ENCODE measurements at places on chromosomes 6 and 20.

GRCh38 chr6:16572317-16572716 is 188.9 kb downstream of the ATXN1 start:
- no peak for DNase-seq

DNA sequence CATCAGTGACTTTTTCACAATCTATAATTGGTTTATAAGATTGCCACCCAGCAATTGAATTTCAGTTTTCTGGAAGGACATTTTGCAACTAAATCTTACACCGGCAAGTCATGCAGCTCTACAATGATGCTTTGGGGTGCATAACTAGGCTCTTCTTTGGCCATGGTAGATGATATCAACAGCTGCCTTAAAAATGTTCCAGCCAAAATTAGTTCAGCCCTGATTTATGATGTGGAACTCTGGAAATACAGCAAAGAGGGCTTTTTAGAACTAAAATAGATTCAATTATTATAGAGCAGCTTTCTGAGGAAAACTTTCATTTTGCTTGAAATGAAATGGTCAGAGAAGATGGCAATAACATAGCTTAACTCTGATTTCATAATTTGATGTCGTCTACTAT is 18.4 kb upstream of the MCM9 start:
- no peak for DNase-seq

DNA sequence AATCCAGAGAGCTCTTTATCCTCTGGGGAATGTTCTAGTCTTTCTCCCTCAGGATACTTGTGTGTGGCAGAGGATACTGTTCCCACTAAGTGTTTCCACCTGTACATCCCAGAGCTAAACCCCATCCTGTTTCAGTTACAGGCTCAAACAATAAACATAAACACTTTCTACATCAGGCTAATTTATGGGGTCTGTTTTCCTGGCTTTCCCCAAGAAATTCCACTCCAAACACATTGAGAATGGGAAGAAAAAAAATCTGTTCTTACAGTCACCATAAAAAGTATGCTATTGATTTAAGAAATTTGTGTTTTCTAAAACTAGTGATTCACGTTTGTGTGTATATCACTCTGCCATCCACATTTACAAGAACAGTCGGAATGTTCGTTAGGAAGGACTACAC is 293.9 kb upstream of the FOXQ1 start:
- DNase-seq: no peak

DNA sequence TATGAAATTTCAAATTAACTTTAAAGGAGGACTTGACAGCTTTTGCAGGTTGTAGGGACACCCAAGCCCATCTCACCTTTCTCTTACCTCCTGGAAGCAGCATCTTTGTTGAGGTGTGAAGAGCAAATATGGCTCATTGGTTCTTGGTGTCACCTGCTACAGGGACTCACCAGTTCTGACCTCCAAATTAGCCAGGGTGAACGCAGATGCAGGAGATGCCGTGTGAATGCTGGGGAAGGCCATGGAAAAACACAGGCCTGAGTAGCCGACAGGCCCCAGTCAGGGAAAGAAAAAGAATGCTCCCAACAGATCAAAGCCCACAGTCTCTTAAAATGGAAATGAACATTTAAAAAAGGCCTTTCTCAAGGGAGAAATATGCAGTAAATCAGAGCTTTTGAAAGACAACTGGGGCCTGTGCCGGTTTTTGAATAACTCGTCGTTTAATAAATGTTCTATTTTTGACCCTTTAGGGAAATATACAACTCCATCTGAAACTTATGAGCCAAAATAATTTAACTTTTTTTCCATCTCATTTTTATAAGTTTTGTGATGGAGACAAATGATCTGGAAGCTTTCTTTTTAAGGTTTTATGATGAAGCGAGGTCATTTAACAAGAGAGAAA is 167.5 kb downstream of the CD83 start:
- no peak for DNase-seq

- no peak for DNase-seq
These were observed 129.7 kb downstream of the FIG4 start for GRCh38 chr6:109820706-109821350.

DNA sequence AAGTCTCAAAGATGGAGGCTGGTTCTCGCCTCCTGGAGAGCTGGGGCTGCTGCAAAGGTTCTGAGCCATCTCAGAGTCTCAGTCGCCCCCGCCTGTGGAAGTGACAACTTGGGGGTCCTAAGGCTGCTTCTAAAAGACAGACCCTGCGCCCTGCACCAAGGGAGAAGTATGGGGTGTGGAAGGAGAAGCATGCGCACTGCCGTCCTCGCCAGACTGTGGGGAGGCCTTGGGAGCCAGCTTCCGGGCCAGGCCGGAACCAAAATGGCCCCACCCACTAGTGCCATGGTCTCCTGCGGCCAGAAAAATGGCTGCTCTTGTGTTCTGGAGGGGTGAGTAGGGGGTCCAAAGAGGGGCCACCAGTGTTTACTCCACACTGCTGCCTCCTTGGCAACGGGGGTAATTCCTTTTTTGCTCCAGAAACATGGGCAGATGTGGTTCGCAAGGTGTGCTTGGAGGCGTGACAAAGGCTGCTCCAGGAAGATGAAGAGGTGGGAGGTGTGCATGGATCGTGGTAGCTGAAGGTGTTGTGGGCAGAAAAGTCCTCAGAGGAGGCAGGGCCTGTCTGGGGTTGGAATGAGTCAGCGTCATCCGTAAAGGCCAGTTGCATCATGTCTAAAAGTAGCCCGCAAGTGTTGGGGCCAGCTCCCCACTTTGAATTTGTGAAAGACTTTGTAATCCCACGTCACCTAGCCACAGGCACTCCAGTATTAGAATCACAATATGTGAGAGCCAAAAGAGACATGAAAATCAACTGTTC is 329.8 kb upstream of the SOX4 start:
- DNase-seq: no peak

DNA sequence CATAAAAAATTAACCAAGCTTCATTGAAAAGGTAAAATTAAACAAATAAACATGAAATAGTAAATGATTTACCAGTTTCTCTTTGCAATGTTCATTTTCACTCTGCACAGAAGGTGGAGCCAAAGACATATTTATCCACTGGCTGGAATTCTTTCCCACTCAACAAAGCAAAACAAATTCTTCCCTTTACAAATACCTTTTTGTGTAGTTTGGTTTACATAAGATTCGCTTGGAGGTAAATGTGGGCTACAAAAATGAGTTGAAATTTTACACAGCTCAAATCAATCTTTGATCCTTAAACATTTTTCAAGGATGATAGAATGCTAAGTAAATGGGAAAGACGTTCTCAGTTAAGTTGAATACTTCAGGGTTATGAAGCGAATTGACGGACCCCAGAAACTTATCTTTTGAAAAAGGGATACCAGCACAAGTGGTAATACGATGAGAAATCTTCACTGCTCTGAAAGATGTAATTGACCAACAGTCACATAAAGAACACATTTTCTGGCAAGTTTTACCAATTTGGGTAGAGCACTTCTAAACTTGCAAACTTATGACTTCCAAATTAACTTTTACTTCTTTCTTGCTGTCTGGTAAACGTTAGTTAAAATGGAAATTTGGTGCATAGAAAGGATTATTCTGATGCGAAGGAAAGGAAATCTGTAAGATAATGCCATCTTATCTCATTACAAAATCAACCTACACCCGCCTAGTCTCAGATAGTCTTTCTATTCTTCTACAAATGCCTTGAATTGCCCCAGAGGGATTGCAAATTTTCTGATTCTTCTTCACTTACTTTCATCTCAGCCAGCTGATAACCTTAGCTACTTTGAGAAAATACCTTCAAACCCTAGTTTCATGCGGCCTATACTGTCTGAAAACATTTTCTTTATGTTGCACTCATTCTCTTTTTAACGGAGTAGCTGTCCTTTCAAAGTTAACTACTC is 4.7 kb upstream of the GJA1 start:
- no peak for DNase-seq

- no peak for DNase-seq
These were observed 132.6 kb downstream of the THBS2 start for GRCh38 chr6:169121013-169121412.

- no peak for DNase-seq
These were observed 34.6 kb upstream of the PTGIS start for GRCh38 chr20:49602345-49603208.

GRCh38 chr6:143179901-143180612 is 119.4 kb downstream of the AIG1 start:
- no peak for DNase-seq
